Fibroblast of upper back skin (primary cell): ENCODE measurements at places on chromosomes 11 and 22.

GRCh38 chr11:3879967-3880542 is 24.6 kb downstream of the STIM1 start:
- DNase-seq: no peak

GRCh38 chr11:67306769-67307544 is 3.6 kb downstream of the SSH3 start:
- DNase-seq: no peak

DNA sequence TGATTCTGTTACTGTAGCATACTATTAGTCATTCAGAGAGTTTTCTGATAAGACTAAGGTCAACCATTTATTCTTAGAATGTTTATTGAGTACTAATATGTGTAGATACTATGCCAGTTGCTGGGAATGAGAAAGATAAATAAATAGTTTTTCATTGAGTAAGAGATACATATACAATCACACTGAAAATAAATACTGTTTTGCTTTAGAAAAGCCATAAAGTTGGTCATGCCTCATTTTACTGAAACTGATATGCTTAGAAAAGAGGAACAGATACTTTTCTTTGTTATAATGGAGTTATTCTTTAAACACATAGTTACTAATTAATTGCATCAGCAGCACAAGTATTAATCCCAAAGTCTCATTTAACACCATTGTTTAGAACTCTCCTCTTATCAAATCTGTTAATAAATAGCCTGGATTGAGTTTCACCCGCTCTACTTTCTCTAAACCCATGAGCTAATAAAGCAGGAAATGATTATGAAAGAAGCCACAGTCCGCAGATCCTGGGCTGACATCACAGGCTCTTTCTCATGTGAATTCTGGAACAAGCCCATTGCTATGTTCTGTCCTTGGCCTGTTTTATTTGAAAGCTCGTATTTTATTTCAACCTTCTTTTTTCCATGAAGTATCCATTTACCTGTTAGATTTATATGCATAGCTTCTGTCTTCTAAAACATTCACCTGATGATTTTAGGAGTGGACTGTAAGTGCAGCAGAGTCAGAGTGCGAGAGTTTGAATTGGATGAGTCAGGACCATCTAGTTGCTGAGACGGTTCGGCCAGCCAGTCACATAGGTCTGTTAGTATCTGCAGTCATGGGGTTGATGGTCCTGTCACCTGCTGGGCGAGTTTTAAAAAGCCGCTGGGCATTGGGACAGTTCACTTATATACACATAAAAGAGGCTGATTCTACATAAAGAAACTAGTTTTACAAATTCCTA is 35.5 kb downstream of the PIWIL4 start:
- DNase-seq: peak; percentile 72

DNA sequence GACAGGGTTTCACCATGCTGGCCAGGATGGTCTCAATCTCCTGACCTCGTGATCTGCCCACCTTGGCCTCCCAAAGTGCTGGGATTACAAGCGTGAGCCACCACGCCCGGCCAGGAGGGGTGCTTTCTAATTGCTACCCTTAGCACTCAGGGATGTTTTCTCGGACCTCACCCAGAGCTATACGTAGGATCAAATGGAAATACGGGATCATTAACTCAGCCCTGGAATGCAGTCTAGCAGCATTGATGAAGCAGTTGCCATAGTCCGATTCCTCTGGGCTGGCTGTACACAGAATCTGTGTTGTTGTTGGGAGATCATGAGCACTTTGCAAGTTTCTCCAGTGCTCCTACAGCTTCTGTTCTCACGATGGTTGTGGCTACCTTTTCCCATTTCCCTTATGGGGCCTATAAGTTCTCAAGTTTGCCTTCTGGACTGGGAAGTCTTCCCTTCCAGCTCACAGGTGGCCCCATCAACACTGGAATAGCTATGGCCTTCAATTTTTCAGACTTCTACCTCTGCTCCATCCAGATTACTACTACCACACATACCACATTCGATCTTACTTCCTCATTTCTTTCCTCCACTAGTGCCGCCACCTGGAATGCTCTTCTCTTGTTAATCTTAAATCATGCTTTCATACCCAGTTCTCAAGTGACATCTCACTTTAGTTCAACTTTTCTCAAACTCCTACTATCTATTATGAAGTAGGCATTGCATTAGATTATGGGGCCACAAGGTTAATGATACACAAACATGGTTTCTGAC is 16.1 kb upstream of the PCF11 start:
- no peak for DNase-seq

- DNase-seq: peak; percentile 56
Measured at GRCh38 chr11:121964591-121964990, 151.4 kb downstream of the BLID start.

- no peak for DNase-seq
Measured at GRCh38 chr22:39469326-39469680, 12.5 kb downstream of the MGAT3 start.

DNA sequence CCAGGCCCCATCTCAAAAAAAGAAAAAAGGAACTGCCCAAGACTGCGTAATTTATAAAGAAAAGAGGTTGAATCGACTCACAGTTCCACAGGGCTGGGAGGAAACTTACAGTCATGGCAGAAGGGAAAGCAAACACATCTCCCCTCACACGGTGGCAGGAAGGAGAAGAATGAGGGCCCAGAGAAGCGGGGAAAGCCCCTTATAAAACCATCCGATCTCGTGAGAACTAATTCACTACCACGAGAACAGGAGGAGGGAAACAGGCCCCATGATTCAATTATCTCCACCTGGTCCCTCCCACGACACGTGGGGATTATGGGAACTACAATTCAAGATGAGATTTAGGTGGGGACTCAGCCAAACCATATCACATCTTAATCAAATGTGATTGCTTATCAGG is 82.2 kb downstream of the BUD13 start:
- DNase-seq: no peak

GRCh38 chr11:38538866-38539680 is 1941.0 kb upstream of the RAG2 start:
- no peak for DNase-seq

GRCh38 chr11:3738241-3738640 is 59.1 kb downstream of the NUP98 start:
- peak; percentile 62 for DNase-seq

DNA sequence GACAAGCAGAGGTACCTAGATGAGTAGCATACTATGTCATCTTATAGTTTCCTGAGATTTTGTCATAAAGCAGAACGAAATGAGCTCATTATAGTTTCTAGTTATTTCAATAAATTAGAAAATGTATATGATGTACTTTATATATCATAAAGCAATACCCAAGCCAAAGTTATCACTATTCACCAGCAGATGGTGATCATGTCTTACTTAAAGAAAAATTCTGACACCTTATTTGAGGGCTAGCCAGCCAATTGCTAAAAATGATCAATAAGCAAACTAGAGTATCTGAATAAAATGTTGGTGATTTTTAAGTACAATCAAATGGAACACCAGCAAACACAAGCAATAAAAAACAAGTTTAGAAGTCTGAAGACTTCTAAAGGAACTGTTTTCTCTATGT is 44.1 kb downstream of the RSF1 start:
- peak; percentile 10 for DNase-seq

- no peak for DNase-seq
Measured at GRCh38 chr11:6237761-6238302, 1.1 kb upstream of the CNGA4 start.

DNA sequence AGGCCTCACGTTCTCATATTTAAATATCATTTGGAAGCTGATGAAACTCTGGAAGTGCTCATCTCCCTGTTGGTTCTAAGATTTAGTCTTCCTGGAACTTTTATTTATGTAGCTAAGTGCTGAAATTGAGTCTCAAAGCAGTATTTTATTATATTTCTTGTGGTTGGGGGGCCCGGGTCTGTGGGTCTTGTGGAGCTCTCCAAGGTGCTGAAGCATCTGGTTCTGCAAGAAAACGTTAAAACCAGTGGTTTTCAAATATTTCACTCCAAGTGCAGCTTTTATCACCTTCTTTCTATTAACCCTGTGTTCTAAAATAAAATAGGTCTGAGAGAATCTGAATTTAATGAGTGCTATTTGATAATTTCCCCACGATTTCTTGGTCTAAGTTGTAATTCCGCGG is 1404.8 kb downstream of the TBC1D22A start:
- DNase-seq: no peak
